ENCODE measurements at places on chromosomes 6 and 20.

- DNase-seq: no peak
Measured at GRCh38 chr6:162636167-162636566, 91.4 kb downstream of the PRKN start.

GRCh38 chr20:59864726-59865125, 68.7 kb downstream of the SYCP2 start:
- no peak for DNase-seq

- no peak for DNase-seq
Measured at GRCh38 chr20:32440758-32441078, 82.6 kb downstream of the ASXL1 start.

- DNase-seq: no peak
Measured at GRCh38 chr6:28696682-28697081, 171.0 kb downstream of the GPX5 start.

DNA sequence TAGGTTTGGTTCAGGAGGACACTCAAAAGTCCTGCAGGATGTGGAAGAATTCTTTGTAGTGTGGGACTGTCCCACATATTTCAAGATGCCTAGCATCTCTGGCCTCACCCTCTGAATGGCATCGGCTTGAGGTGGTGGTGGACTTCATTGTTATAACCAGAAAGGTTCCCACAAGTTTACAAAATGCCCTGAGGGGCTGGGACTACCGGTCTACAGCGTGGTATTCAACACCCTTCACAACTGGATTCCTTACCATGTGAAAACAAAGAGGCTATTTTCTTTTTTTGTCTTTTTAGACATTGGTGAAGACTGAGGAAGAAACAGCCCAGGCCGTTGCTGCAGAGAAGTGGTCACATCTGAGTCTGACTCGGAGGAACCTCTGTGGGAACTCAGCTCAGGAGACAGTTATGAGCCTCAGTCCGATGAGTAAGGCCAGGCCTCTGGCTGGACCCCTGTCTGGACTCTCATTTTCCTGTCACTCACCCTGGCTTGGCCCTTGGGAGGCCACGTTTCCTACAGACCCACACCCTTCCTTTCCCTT, 15.2 kb downstream of the PGBD1 start:
- DNase-seq: no peak

DNA sequence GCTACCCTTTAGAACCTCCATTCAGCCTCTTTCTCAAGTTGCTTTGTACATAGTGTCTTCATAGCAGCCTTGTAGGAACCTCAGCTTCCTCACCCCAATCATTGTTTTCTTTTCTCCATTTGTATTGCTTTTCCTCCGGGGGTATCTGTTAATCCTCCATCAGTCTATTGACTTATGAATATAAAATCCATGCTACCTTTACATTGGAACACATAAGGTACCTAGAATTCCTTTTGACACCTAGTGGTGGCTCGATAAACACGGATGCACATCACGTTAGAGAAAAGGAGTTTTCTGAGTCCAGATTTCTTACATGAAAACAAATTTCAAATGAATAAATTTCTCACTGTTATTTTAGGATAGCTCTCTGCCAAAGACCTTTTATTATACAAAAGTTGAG, 6.3 kb upstream of the EDN1 start:
- DNase-seq: no peak

GRCh38 chr6:158584236-158584651, 24.4 kb downstream of the TMEM181 start:
- no peak for DNase-seq

DNA sequence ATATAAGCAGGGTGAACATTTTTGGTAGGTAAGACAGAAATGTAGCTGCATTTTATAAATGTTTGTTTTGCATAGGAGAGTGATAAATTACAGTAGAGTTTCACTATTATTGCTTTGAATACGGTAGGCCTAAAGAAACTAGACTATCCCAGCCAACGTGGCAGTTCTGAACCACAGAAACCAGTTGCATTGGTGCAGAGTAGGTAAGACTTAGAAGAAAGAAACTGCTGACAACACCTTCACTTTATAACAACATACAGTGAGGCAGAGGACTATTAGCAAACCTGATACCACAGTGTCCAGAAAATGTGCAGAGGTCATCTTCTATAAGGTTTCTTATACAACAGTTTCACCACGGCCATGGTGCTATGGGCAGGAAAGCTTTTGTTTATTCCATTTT, 566.1 kb downstream of the KIF16B start:
- no peak for DNase-seq

- DNase-seq: no peak
Measured at GRCh38 chr20:18223409-18223808, 64.9 kb upstream of the ZNF133 start.

- DNase-seq: no peak
Measured at GRCh38 chr6:89084954-89085353, 4.4 kb downstream of the PNRC1 start.

DNA sequence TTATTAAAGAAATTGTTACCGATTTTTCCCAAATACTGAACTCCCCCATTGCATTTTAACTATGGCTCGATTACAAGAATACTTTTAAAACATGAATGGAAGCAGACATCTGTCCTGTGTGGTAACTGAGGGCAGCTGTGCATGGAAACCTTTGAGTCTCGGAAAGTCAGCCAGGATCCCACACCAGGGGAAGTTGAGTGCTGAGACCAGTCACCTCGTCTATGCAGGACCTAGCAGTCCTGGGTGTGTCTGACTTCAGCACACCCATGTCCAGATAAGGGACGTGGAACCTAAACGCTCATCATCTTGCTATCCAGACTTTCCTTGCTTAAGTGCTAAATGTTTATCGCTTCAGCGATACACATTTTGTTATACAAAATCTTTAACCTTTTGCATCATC, 6.1 kb downstream of the RIN2 start:
- DNase-seq: no peak

DNA sequence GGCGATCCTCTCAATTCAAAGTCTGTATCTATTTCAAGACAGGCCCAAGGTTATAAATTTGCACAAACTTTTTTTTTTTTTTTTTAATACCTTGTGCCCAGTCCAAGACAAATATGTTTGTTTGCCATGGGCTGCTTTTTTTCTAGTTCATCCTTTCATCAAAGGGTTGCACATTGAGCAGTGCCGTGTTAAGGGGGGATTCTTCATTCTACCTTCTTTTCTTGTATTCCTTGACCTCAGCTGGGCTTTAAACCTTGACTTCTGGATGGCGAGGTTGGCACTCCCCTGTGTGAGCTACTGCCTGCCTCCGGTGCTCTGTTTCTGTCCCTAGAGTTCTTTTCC, 7.4 kb downstream of the RIPK1 start:
- no peak for DNase-seq

DNA sequence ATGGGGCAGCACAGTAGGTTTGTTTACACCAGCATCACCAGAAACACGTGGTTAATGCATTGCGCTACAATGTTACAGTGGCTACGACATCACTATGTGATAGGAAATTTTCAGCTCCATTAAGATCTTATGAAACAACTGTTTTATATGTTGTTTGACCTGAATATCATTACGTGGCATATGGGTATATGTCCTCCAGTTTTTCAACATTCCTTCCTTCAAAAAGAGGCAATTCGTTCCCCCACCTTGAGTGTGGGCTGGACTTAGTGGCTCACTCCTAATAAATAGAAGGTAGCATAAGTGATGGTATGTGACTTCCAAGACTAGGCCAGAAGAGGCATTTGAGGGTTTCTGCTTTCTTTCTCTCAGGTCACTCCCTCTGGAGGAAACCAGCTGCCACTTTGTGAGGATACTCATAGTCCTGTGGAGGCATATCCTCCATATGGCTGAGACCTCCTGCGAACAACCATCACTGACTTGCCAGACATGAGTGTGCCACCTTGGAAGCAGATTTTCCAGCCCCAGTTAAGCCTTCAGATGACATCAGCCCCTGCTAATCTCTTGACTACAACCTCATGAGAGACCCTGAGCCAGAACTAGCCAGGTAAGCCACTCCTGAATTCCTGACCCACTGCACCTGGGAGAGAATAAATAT, 2.3 kb upstream of the TRAM2 start:
- DNase-seq: no peak

- DNase-seq: peak; percentile 28
Measured at GRCh38 chr6:134425513-134425912, 107.6 kb upstream of the SGK1 start.

- peak; percentile 91 for DNase-seq
Measured at GRCh38 chr6:25172819-25173218, 106.4 kb upstream of the CARMIL1 start.

GRCh38 chr6:32176476-32177182, 745 bp upstream of the AGPAT1 start:
- no peak for DNase-seq

GRCh38 chr20:2879146-2879545, 5.9 kb downstream of the PTPRA start:
- peak; percentile 11 for DNase-seq

DNA sequence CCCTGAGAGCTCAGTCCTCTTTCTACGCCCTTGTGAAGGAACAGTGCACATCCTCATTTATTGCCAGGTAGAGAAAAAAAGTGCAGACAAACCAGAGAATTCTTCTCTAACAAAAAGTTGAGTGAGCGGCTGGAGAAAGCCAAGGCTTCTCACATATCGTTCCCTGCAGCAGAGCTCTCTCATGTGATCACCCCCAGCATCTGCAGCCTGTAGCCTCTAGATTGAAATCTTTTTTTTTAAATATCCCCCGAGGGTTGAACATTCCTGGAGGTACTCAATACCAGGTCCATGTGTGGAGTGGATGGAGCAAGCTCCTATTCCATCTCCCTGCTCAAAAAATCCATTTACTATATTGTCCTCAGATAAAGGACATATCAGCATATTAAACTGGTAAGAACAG, 22.9 kb upstream of the ZNF133 start:
- no peak for DNase-seq

DNA sequence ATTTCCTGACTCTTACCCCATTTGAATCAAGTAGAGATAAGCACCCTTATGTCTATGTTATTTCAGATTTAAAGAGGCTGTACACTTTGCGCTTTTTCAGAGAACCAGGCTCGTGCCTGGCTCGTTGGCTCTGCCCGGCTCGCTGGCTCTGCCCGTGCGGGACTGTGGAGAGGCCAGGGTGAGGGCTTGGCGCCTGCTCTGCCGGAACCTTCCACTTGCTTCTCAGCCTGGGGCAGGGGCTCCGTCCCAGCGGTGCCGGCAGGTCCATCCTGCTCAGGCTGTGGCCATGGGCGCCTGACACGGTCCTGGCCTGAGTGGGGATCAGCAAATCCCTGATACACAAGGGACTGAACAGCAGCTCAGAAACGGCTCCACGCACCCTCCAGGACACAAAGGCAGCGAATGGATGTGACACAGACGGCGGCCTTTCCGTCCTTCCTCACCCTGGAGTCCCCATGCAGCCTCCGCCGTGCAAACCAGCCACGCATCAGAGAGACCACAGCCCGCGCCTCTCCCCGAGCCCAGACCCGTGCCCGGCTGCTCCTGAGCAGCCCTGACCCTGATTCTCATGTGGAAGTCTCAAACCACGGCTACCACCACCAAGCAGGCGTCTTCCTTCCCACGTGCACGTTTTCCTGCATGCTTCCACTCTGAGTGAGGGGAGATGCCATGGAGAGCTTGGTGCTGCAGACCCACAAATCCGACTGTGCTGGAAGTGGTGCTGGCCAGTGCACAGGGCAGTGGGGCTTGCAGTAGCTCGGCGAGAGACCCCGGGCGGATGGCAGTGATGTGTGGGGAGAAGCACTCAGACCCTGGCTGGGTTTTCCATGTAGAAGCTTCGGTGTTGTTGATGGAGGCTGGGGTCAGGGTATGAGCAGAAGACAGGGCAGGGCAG, 233.9 kb downstream of the ERMARD start:
- DNase-seq: no peak

GRCh38 chr6:103784117-103784516, 1075.6 kb downstream of the HACE1 start:
- no peak for DNase-seq

GRCh38 chr6:99611148-99611547, 4.5 kb downstream of the PRDM13 start:
- DNase-seq: no peak

GRCh38 chr6:145823328-145823944, 8.8 kb upstream of the FBXO30 start:
- DNase-seq: no peak

GRCh38 chr20:17889226-17889625, 79.4 kb downstream of the SNX5 start:
- no peak for DNase-seq

DNA sequence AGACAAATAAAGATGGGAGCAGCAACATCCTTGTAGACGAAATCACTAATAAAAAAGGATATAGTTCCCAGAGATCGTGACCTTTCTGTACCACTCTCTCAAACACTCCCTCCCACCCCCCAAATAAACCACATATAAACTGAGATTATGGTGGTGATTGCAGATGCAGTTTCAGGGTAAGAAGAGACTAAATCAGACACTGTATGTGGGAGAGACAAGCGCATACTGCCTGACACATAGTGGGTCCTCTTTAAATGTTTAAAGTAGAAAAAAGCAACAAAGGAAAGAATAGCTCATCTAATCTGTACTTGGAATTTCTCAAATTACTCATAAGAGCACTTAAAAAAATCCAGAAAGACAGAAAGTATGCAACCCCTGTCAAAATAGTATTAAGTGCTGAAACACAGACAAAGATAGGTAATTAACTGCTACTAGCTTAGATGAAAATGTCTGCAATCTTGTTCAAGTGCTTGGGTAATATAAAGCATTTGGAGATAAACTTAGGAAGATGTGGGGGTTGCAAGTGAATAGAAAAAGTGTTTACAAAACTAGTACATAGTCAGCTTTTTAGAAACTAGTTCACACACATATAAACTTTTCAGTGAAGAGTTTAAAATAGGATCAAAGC, 151.6 kb downstream of the BACH2 start:
- DNase-seq: no peak

DNA sequence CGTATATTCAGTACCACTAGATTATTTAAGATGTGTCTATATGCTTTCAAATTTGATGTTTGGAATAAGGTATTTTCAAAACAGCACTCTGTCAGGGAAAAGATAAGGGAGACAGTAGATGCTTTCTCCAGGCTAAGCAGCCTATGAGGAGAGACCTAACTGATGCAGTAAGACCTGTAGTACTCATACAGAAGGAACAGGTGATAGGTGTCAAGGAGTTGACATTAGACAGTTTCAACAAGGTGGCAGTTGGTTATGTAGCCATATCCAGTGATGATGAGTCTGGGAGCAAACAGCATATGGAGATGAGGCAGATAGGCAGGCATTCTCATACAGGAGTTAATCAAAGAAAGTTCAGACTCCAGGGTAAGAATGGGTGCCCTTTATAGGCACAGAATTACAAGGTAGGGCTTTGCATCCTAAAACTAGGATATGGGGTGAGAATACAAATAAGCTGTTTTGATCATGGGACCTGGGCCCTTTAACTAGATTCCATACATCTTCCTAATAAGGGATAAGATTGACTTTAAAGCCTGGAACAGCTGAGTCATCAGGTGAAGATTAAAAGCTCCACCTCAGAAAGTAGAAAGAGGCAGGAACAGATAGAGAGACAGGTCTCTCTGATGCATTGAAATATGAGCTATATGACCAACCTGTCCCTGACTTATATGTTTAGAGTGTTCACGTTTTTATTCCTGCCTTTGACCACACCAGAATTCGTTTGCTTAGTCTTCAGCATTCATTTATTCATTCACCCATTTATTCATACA, 7.9 kb downstream of the RSPH4A start:
- no peak for DNase-seq

- DNase-seq: no peak
Measured at GRCh38 chr6:104601131-104601651, 258.5 kb downstream of the HACE1 start.
